Stimulated activated CD4-positive, alpha-beta T cell treated with anti-CD3 and anti-CD28 coated beads, Interleukin-2, amount 100 ng/mL, for 48 hours (primary cell): ENCODE measurements at places on chromosomes 2 and 18.
A peak's percentile ranks its signal among the peaks of the same experiment; 100 is the strongest.

GRCh38 chr18:22556222-22557167 lies 138.8 kb upstream of the CTAGE1 start:
- no peak for DNase-seq

GRCh38 chr18:22609642-22610041 lies 191.9 kb upstream of the CTAGE1 start:
- DNase-seq: no peak

DNA sequence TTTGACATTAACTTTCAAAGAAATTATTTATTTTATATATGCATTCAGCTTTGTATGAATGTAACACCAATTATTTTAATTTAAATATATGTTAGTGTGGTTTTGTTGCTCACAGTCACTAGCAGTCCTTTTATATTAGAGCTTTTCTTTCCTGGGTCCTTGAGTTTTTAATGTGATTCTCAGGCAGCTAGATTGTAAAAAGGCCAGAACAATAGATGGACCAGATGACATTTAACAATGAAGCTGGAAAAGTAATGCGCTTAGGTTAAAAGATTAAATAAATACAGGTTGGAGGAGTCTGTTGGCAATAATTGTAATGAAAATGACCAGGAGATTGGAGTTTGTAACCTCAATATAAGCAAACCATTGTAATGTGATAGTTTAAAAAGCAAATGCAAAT lies 171.1 kb downstream of the FTCDNL1 start:
- no peak for DNase-seq

DNA sequence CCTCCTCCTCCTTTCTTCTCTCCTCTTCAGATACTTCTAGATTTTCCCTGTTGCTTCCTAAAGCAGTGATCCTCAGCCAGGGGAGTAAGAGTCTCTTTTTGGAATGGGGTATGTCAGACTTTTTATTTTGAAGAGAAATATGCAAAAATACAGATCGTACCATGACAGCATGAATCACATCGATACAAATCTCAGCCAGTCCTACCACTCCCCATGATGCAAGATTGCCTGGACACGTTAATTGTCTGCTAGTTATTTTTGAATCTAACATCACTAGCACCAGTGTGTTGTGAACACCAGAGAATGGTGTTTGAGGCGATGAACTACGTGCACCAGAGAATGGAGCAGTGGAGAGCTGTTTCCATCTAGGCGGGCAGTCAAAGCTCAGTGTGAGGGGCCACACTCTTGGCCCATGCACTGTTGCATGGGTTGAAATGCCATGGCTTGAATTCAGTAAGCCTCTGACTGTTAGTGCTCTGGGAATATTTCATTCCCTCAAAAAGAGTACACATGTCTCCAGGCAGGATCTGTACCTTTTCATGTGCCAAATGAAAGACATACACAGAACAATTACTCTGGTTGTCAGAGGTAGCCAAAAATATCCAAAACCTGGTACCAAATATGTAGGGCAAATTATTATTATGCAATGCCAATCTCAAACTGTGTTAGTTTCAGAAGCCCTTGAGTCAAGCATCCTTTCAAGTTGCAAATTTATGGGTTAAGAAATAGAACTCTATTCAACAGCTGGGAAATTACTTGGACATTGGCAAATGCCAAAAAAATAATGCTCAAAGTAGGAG lies 46.3 kb upstream of the RALBP1 start:
- DNase-seq: no peak

DNA sequence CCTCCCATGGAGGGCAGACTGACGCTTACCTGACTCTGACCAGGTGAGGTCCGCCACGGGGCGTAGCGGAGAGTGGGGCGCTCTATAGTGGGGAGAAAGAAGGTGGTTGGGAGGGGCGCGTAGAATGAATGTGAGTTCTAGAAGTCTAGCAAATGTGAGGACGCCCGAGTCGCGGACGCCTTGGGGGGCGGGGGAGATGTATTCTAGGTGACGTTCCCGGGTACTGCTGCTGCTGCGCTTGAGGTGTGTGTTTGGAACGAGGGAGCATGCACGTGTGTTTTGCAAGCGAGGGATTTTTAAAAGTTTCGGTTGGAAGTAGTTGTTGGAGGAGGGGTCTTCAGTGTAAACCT lies 758 bp downstream of the RIF1 start:
- DNase-seq: peak; percentile 24

DNA sequence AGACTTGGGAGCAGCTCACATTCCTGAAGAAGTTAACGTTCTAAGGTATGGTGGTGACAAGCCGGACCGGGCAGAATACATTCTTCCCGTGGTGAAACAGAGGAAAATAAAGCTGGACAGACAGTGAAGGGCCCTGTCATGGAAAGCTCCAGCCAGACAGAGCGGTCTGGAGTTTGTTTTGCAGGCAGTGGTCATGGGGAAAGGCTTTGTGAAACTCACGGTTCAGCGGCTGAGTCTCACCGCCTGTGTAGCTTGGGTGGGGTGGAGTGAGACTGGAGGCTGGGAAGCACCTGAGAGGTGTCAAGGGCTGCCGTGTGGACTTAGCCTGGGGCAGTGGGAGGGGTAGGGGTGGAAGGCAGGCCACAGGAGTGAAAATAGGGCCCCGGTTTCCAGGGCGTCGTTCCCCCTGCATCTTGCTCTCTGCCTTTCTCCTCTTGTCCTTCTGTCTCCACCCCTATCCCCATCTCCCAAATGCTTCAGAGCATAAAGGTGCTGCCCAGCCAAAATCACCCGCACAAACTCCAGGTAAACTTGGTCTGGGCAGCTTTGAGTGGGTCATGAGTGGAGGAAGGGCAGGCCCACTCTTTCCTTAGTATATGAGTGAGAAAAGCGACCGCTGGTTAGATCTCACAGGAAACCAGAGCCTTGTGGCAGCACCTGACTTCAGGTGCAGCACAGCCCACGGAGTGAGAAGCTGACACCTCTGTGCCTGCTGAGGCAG lies 11.4 kb upstream of the SLC20A1 start:
- no peak for DNase-seq

- no peak for DNase-seq
These were observed 11.9 kb downstream of the ATG4B start for GRCh38 chr2:241649404-241649803.

GRCh38 chr2:197308585-197308984 lies 2.0 kb downstream of the ANKRD44 start:
- no peak for DNase-seq

- DNase-seq: no peak
These were observed 7.3 kb downstream of the CCDC121 start for GRCh38 chr2:27621524-27621923.

- no peak for DNase-seq
These were observed 104.3 kb downstream of the TTC27 start for GRCh38 chr2:32732120-32732519.

DNA sequence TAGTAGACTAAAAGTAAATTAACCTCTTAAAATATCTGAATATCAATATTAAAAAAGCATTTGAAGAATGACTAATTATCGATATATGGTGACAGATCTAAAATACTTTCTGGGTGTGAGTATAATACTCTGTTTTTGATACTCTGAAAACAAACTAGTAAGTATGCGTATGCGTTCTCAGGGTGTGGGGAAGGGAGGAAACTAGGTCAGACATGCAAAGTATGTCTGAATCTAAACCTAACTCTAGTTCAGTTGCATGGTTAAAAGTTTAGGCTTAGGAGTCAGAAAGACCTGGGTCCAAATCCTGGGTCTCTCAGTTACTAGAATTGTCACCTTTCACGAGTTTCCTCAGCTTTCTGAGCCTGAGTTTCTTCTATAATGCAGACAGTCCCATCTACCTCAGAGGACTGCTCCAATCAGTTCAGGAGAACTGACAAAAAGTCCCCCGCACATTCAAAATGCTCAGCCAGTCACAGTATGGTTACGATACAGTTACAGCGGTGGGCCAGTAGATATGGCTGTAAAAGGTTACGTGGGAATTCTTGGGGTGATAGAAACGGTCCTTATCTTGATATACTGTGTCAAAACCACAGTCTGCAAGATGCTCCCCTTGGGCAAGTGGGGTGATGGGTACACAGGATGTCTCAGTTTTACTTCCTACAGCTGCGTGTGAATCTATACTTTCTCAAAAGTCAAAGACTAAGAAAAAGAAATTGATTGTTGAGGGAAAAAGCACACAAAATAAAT lies 29.2 kb downstream of the UNC50 start:
- DNase-seq: peak; percentile 23

DNA sequence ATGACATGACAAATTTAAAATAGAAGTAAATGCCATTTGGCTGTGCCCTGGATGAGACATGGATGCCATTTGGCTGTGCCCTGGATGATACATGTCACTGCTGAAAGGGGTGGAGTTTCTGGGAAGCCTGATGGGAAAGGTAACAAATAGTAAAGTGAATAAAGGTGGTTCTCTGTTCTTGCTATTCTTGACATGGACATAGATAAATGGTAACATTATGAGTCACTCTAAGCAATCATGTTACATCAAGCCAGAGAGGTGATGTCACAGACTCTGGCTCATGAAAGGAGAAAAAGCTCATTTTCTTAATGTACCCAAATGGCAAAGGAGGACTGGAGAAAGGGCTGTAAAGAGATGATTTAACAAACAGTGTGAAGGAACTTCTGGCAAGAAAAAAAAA lies 86.4 kb downstream of the EML6 start:
- DNase-seq: no peak

- no peak for DNase-seq
These were observed 24.5 kb upstream of the STAM2 start for GRCh38 chr2:152200101-152200500.

DNA sequence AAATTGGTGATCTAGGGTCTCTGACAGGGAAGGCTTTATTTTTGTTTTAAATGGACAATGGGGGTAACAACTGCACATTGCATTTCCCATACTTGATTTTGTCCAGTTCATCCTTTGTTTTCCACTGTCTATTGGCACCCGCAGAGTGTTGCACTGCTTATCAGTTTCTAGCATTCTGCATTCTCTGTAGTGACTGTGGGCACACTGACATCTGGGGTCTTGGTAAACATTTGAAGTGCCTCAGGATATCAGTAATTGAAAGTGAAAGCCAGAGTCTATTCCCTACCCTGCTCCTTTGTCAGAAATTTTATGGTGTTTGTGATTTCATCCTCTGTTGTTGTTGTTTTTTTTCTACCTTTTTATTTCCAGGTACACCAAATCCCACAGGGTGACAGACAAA lies 132.1 kb upstream of the EPC2 start:
- DNase-seq: no peak

GRCh38 chr2:213046431-213046830 lies 105.0 kb downstream of the IKZF2 start:
- DNase-seq: no peak

DNA sequence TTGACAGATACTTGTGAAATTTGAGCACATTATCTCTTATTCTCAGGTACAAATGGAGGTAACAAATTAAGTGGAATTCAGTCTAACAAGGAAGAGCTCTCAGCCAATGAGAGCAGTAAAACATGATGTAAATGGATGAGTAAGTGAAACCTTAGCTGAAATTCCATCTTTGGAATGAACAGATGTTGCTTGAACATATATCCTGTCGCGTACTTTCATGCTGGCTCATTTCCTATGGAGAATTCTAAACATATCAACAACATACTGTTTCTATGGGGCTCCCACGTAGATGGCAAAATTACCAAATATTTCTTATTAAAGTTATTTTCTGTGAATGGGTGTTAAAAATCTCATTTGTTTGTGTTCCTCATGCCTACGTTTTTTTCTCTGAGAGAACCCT lies 256.3 kb upstream of the LINC00305 start:
- no peak for DNase-seq

DNA sequence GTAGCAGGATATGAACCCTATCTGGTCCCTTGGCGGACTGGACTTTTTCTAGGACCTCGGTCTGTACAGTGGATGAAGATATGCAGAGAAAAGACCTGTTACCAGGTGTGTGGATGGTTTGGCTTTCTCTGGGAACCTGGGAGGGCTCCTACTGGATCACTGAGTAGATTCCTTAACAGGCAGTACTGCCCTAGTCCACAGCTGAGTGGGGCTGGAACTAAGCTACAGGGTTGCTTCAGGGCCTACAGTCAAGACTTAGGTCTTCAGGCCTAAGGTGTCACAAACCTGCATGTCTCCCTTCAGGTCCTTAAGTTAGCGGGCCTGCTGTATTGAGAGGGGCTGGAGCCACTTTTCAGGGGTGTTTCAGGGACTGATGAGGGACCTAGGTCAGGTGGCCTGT lies 42.9 kb downstream of the ORC4 start:
- DNase-seq: no peak

DNA sequence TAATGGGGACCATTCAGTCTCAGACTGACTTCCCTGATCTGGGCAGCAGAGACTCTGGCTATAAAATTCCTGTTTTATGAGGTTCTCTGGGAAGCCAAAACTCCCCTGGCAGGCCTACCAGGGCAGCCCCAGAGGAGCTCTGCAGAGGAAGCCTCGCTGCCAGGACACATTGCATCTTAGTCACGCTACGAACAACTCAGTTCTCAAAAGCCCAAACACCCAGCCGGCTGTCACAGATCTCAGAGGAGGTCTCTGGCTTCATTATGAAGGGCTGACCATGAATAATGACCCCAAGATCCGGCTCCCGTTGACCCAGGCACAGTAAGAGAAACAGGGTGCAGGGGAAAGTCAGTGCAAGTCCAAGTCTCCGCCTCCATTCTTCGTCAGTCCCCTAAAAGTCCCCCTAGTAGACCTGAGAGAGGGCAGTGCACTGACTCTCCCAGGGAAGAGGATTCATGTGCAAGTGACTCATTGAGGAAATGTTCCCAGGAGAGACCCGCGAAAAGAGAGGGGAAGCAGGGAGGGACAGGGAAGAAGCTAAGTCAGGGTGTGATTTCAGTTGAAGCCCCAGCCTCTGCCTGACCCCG lies 212.3 kb downstream of the CYP26B1 start:
- DNase-seq: no peak

DNA sequence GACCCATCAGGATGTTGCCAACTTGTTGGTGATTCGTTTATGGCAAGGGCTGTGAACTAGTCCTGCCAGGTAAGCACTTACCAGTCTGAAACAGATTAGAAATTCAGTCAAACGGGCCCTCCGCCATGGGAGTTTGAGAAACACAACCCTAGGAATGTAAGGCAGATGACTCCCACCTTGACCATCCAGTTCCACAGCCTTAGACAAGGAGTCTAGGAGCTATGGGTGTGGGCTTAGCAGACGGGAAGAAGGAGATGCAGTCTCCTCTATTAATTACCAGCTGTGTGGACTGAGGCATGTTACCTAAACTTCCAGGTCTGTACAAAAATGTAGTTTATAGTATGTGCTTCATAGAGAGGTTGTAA lies 319.4 kb upstream of the NCKAP5 start:
- no peak for DNase-seq
